ENCODE measurements at places on chromosomes 7 and 10.

GRCh38 chr10:43304687-43305333, 37.9 kb upstream of the RASGEF1A start:
- peak; percentile 60 for DNase-seq

DNA sequence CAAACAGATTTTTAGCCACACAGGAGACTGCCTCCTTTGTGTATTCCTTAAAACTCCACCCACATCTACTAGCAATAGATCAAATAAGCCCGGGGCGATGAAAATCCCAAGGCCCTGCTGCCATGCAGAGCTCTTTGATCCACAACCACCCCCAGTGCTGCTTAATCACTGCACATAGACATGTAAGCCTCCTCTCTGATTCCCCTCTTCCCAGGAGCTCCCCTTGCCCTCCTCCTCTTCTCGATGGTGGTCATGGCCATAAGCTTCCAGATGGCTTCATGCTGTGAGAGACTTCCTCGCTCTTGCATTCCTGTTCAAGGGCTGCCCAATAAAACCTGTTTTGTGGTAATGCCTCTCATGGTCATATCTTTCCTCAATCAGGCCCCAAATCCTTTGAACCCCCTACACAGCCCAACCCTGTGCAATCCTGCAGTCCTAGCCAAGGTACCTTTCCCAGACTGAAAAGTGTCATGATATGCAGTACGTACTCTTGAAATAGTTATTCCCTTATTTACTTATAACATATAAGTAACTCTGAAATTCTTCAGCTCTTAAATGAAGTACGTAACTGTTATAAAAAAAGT, 158.5 kb downstream of the CACNA2D1 start:
- no peak for DNase-seq

GRCh38 chr7:24501009-24501408, 72.2 kb upstream of the PALS2 start:
- DNase-seq: peak; percentile 12

GRCh38 chr10:13056456-13057077, 43.4 kb upstream of the OPTN start:
- no peak for DNase-seq

- DNase-seq: no peak
These were observed 71.5 kb downstream of the XPNPEP1 start for GRCh38 chr10:109851616-109852474.

DNA sequence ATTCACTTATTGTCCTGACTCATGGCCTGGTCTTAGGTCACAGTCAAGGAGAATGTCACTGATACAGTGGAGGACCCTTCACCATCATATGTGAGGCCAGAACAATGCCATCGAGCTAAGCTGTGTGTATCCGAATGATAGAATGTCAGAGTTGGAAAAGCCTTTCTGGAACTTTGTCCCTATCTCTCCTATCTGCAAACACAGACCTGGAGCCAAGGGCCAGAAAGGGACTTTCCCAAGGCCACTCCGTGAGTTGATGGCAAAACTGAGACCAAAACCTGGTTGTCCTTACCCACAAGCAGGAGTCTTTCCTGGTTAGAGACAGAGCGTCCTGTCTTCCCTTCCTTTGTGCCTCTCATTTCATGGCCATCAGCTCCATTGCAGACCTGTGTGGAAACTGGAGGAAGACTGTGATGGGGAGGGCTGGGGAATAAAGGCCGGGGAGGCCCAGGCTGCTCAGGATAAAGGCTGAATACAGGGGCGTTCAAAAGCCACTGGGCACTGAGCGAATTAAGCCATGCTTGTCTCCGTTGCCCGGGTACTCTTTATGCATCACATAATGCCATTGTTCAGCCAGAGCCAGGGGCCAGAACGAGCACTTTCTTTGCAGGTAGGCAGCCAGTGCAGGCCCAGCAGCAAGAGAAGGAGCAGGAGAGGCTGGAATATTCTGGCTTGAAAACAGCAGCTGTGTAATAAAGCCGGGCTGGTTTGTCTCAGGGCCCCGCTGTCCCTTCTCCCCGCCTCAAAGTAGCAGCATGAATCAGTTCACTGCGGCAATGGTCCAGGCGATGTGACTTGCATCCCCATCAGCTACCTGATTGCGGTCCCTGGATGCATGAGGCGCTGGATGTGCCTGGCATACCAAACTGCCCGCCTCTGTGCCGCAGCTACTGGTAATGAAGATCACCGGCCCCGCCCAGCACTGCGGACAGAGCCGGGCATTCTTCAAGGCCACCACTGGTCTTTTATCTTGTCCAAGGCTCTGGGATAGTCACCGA, 143.0 kb downstream of the RPS24 start:
- DNase-seq: peak; percentile 86

DNA sequence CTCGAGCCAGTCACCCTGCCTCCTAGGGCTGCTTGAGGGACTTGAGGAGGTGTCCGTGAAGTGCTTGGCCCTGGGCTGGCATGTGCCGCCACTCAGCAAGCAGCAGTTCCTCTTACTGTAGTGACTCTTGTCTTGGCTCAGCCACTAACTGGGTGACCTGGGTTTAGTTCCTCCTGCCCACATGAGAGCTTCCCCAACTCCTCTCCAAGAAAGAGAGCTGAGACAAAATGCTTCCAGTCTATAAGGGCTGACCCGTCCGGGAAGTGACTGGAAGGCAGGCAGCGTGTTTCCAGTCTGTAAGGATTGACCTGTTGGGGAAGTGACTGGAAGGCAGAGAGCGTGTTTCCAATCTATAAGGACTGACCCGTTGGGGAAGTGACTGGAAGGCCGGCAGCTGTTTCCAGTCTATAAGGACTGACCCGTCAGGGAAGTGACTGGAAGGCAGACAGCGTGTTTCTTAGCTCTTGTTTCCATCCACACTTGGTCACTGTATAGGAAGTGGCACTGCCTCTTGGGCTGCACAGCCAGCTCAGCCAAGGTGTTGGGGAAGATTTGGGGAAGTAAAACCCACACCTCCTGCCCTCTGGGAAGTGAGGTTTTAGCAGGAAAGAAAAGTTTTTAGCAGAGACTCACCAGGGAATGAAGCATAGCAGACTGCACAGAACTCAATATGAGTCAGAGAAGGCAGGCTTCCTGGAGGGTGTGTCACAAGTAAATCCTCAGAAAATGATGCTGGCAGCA, 53.3 kb upstream of the PPIF start:
- no peak for DNase-seq

- DNase-seq: no peak
These were observed 82.3 kb upstream of the PPIF start for GRCh38 chr10:79264942-79265341.

DNA sequence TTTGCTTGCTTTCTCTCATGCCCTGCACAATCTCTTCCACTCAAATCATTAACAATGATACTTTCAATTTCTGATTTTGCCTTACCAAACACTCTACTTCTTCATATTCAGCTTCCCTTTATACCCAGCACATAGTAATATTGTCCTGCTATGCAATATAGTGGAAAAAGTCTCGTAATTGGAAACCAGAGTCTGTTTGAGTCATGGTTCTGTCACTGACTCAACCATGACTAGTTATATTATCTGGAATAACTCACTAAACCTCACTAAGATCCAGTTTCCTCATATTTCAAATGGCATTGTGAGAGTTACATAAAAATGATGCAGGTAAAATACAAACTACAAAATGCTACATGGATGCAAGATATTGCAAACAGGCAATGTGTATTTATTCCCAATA, 98.5 kb upstream of the LRRTM3 start:
- no peak for DNase-seq

- DNase-seq: no peak
These were observed 2.4 kb downstream of the PRDX3 start for GRCh38 chr10:119176166-119176565.

GRCh38 chr10:86687750-86688149, 19.4 kb downstream of the LDB3 start:
- no peak for DNase-seq

GRCh38 chr7:3760651-3761050, 459.6 kb downstream of the SDK1 start:
- DNase-seq: no peak

DNA sequence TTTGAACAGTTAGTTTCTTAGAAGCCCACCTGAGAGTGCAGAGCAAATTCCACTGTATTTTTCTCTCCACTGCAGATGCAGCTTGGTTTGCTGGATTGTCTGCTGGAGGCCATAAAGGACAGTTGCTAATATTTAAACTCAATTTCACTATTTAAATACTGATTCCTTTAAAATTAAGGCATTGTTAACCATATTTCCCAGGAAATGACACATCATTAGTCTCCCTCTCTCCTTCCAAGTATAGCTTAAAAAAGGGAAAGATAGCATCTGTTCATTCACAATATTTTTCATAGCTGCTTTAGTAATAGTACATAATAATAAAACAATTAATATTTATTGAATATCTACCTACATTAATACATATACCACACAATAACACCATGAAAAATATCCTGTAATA, 252.9 kb downstream of the HGF start:
- no peak for DNase-seq

- no peak for DNase-seq
These were observed 100.6 kb downstream of the ICA1 start for GRCh38 chr7:8161364-8161828.

DNA sequence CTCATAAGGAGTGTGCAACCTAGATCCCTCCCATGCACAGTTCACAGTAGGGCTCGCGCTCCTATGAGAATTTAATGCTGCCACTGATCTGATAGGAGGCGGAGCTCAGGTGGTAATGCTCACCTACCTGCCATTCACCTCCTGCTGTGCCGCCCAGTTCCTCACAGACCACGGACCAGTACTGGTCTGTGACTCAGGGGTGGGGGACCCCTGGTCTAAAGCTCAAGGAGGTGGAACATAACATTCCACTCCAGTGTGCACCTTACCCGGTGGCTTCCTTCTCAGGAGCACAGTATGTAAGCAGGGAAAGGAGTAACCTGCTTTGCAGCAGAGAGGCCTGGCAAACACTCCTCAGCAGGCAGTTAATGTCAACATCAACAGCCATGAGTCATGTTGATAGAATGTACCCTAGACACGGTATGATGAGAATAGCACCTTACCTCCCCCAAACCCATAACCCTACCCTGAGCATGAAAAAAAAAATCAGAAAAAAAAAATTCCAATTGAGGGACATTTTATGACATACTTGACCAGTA, 273.5 kb downstream of the FGFR2 start:
- no peak for DNase-seq

DNA sequence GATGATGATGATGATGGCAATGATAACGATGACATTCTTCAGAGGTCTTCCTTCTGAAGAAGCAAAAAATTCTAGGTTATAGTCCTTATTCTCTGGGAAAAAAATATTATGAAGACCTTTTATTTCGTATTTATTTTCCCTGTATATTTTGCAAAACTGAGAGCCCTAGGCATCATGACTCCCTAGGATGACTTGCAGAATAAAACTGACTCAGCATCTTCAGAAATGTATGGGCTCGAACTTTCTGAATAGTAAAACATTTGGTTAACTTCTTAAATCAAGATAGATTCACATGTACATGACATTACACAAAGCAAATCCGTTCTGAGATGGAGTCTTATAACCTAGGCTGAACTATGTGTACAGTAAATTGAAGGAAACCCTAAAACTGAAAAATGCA, 29.4 kb downstream of the DKK1 start:
- no peak for DNase-seq

DNA sequence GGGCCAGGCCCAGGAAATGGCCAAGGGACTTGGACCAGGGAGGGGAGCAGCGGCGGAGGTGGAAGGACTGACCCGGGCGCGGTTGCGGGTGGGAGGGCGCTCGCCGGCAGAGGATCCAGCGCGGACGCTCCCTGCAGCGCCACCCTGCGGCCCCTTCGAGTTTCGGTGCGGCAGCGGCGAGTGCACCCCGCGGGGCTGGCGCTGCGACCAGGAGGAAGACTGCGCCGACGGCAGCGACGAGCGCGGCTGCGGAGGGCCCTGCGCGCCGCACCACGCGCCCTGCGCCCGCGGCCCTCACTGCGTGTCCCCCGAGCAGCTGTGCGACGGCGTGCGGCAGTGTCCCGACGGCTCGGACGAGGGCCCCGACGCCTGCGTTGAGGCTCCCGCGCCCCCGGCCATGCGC, 16.8 kb upstream of the ZNF467 start:
- no peak for DNase-seq

DNA sequence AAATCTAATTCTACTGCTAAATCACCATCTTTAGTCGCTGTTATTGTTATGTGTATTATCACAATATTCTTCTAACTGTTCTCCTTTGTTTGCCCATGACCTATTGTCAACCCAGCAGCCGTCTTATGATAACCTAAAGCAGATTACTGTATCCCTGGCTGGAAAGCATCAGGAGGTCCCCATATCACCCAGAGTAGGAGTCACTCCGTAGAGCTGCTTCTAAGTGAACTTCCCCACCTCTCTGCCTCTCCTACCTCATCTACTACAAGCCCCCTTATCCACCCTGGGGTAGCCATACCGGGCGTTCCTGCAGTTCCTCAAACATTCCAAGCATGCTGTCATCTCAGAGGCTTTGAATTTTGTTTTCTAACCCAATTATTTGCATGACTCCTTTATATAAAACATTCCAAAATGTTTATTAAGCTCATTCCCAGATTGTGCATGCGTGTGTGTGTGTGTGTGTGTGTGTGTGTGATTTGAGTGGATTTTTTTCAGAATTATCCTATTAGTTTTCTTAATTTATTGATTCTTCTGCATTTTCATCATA, 39.7 kb downstream of the POU6F2 start:
- DNase-seq: no peak

DNA sequence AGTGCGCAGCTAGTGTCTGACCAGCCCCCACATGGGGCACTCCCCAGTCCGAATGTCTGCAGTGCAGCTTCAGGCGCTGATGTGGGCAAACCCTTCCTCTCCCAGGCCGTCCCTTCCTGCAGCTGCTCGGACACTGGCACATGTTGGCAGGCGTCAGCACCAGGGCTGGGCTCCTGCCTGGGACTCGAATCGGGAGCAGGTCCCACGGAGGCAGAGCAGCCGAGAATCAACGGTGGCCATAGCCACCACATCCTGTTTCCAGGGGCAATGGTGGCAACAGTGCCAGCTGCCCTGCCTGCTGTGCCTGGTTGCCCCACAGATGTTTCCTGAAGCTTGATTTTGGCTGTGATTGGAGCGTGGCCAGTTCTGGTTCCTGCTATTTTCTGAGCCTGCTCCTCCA, 65.8 kb downstream of the MGMT start:
- DNase-seq: no peak

DNA sequence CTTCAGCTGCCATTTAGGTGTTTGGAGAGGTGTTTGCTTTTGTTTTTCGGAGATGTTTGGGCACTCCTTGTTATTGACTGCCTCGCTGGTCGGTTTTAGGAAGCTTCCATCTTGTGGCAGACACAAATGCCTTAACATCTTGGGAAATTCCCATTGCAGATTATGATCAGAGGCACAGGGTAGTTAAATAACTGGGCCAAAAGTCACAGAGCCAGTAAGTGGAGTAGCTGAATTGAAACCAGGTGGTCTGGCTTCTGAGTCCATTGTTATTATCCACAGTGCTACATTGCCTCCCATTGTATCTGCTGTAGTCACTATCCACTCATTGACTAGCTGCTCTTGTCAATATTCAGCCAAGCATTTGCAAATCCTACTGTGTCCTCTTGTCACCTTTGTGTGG, 138.2 kb upstream of the PLPP4 start:
- no peak for DNase-seq

Measured in posterior cingulate gyrus (tissue), 11 donors.